NCI-H82 (cell line): ENCODE measurements at places on chromosomes 1 and 21.
A peak's percentile ranks its signal among the peaks of the same experiment; 100 is the strongest.

GRCh38 chr1:6396998-6397397, 3.4 kb upstream of the ACOT7 start:
- DNase-seq: peak; percentile 38

DNA sequence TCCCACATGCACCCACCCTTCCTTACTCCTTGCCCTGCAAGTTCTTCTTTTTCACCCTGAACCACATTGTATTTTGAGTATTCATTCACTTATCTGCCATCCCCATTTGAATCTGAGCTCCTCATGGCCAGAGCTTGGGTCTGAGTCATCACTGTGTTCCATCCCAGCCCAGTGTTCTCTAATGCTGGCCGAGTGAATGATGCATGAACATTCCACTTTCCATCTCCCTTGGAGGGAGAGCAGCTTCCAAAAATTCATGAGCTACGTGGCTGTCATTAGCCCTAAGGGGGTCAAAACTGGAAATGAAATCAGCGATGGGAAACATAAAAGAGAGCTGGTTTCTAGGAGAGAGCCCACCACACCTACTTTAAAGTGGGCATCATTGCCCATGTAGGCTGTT, 187.0 kb upstream of the USP24 start:
- no peak for DNase-seq

- DNase-seq: no peak
Measured at GRCh38 chr1:42786097-42786496, 1.3 kb downstream of the TMEM269 start.

DNA sequence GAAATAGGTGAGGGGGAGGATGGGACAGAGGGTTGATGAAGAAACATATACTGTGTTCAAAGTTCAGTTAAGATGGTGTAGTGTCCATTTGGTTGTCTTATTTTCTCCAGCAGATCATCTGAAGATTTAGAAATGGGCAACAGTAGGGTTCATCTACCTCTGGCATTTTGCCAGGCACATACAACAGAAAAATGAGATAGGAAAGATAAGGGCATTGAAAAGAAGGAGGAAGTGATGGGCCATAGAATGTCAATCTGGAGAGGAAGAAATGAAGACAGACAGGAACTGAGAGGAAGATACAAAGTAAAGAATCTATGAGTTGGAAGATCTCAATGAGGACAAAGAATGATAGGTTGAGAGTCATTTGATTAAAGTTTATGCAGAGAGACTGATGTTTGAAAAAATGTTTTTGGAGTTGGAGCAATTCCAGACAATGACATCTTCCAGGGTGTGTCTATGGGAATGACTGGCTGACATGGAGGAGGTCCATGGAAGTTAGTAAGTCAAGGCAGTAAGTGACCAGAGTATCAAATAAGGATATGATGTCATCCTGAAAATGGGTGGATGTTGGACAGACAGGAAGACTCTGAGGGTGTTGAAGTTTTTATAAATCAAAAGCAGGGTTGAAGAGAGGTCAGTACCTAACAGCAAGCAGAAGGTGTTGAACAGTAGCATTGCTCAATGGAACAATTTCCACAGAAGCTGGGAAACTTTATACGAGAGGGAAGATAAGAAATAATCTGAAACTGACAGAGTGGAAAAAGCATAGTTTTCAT, 18.7 kb upstream of the CD55 start:
- no peak for DNase-seq

DNA sequence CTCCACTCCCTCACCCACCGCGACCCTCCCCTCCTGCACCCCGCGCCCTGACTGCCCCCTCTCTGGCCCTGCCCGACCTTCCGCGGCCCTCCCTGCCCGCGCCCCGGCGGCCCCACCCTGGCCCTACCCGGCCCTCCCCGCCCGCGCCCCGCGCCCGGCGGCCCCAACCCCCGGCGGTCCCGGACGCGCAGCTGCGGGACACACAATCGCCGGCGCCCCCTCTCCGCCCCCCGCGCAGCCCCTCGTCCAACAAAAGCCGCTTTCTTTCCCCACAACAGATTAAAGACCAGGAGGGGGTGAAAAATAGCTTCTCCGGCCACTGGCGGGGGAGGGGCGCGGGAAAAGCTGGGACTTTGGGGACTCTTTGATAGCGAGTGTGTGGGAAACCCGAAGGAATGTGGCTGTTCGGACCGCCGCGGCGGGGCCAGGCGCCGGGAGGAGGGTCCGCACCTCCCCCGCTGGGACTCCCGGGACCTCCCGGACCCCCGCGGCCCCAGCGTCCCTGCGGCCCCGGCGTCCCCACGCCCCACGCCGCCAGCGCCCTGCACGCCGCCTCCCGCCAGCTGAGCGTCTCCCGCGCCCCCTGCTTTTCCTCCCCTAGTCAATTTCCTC, 8.8 kb upstream of the ID3 start:
- no peak for DNase-seq

GRCh38 chr1:50091068-50091467, 17.7 kb upstream of the ELAVL4 start:
- no peak for DNase-seq

GRCh38 chr1:222387007-222387814, 160.7 kb downstream of the HHIPL2 start:
- peak; percentile 58 for DNase-seq

GRCh38 chr1:168110896-168111545, 25.7 kb downstream of the GPR161 start:
- DNase-seq: peak; percentile 63

GRCh38 chr1:227854189-227854588, 38.7 kb downstream of the PRSS38 start:
- DNase-seq: no peak

- DNase-seq: peak; percentile 76
Measured at GRCh38 chr1:208183977-208184911, 59.9 kb downstream of the PLXNA2 start.

GRCh38 chr1:167086033-167086432, 4.1 kb downstream of the GPA33 start:
- DNase-seq: peak; percentile 21

GRCh38 chr1:66951513-66951912, 26.7 kb downstream of the MIER1 start:
- no peak for DNase-seq

DNA sequence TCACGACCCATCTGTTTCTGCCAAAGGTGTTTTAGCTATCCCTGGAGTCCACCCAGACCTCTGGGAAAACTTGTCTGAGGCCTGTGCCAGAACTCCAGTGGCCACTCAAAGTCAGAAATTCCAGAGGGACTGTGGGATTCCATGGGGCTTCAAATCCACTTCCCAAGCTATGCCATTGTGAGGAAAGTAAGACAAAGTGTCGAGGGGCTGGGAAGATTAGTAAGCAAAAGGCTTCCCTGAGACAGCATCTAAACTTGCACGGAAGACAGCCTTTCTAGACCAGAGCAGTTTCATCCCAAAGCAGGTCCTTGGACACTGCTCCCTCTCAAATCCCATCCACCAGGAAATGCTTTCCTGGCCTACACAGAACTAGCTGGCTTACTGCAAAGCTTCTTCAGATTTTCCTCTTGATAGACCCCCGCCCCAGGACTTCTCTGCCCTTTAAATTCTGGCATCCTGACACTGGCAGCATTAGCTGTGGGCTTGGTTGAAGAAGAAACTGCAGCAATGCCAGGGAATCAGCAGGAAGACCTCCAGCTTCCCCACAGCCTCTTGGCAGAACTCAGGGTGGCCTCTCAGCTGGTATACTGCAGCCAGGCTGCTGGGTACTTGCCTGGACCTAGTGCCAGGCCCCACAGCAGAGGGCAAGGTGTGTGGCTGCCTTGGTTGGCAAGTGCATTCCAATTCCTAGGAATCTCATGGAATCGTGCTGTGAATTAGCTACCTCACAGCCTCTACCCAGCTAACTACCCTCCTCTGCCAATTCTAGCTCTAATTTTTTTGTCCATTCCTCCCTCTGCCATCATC, 27.3 kb upstream of the LMX1A start:
- no peak for DNase-seq
